Occipital lobe (tissue), 3 donors: ENCODE measurements at places on chromosomes 13 and 19. TPM values are rescaled to one million over a fixed set of nuclear protein-coding genes. Genes with fewer than 3 reads are reported as not detected.

Gene TSHZ3
- 18.6 TPM for total RNA-seq

Gene CCDC70
- total RNA-seq: not detected

Gene LRG1
- total RNA-seq: not detected

Gene KLC3
- total RNA-seq: 0.16 TPM
